ENCODE measurements at places on chromosomes 1 and 21. TPM values are rescaled to one million over a fixed set of nuclear protein-coding genes. Genes with fewer than 3 reads are reported as not detected.
A peak's percentile ranks its signal among the peaks of the same experiment; 100 is the strongest.

The PIK3R3 gene
- total RNA-seq = 1.8 TPM

GRCh38 chr1:8139383-8139782, 113.3 kb upstream of the ERRFI1 start:
- DNase-seq = no peak

GRCh38 chr21:26534517-26534916, 38.6 kb downstream of the CYYR1 start:
- no peak for DNase-seq

DNA sequence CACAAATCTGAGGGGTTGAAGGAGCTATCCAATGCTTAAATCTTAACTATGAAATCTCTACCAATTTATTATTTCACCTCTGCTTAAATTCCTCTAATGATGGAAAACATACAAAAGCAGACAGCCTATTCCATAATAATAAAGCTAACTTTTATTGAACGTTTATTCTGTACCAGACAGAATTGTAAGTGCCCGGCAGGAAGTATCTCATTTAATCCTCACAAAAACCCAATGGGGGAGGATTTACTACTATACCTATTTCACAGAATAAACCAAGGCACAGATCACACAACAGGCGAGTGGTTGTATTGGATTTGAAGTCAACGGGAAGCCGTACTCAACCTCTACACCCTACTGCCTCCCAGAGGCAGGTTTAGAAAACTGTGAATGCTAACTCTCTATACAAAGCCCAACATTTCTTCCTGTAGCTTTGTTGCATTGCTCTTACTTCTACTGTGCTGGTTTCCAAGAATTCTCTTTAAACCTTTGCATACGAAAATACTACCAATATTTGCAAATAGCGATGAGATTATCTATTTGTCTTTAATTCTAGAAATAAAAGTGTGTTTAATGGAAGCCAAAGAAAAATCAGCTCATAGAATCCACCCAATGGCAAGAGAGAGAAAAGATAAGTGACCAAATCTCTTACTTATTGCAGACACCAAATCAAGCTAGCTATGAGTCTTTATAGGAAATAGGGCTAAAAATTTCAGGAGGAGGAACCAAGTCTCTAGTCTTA, 33.5 kb upstream of the C1orf53 start:
- DNase-seq = peak; percentile 11

GRCh38 chr1:90730243-90731022, 13.3 kb upstream of the BARHL2 start:
- no peak for DNase-seq

- DNase-seq = no peak
These were observed 96.8 kb downstream of the CLIC6 start for GRCh38 chr21:34765619-34766018.

The HCRTR1 gene
- total RNA-seq = not detected

DNA sequence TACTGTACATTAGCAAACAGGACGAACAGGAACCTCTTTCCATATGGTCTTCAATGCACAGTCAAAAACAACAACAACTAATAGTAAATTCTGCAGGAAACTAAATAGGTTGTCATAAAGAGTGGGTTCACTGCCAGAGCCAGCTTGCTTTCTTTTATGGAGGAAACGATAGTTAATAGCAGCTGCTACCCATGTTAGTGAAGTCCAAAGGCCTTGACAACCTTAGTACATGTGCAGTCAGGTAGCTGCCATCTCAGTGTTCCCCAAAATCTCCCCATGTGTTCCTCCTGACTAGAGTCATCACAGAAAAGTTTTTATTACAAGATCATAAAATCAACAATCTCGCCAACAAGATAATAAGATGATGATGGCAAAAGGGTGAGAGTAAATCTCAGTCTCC, 16.6 kb upstream of the ADORA3 start:
- DNase-seq = no peak

GRCh38 chr21:29501451-29501850, 202.7 kb downstream of the BACH1 start:
- no peak for DNase-seq

The MIS18A gene
- 36.3 TPM for total RNA-seq

The MYOG gene
- total RNA-seq = not detected

- no peak for DNase-seq
These were observed 44.1 kb downstream of the RCSD1 start for GRCh38 chr1:167674156-167674555.

GRCh38 chr1:58727364-58727763, 27.5 kb upstream of the MYSM1 start:
- no peak for DNase-seq

The CFH gene
- 0.24 TPM for total RNA-seq

The ANXA9 gene
- total RNA-seq = not detected

DNA sequence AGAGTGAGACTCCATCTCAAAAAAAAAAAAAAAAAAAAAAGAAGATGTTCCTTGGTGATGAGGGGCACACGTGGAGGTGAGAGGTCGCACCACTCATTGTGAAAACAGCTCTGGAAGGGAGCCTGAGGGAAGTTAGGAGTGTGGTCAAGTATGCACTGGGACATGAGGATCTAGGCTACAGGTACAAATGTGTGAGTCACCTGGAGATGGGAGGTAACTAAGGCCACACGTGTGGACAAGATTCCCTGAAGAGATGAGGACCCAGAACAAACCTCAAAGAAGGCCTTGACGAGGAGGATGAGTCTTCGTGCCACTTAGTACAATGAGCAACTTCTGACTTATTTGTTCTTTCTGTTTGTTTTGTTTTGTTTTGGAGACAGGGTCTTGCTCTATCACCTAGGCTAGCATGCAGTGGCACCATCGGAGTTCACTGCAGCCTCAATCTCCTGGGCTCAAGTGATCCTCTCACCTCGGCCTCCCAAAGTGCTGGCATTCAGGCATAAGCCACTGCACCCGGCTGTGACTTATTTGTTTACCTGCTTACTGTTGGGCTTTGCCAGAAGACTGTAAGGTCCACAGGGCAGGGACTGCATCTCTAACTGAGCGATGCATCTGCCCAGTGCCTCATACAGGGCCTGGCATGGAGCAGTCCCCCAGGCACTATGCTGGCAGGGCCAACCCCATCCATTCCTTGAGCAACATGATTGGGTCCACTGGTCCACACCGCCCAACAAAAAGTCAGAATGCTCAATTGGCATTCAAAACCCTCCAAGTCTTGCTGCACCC, 6.4 kb downstream of the ASAP3 start:
- no peak for DNase-seq

The COX20 gene
- total RNA-seq = 50.7 TPM

The ZBTB40 gene
- 14.8 TPM for total RNA-seq

DNA sequence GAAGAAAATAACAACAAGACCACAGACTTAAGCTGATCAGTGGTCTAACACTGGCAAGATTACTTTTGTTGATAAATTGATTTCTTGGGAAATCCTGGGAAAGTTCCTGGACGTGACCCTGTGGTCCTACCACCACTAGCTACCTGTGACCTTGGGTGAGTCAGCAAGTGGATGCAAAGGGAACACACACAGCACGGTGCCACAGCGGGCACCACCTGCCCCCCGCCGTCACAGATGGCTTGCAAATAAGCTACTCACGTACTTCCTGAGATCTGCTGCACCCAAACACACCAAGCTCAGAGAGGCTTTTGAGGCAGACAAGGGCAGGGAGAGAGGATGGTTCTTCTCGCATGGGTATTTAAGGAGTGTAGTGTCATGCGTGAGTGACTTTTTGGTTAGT, 12.7 kb downstream of the CFAP298 start:
- no peak for DNase-seq

The CCSAP gene
- 8.2 TPM for total RNA-seq

DNA sequence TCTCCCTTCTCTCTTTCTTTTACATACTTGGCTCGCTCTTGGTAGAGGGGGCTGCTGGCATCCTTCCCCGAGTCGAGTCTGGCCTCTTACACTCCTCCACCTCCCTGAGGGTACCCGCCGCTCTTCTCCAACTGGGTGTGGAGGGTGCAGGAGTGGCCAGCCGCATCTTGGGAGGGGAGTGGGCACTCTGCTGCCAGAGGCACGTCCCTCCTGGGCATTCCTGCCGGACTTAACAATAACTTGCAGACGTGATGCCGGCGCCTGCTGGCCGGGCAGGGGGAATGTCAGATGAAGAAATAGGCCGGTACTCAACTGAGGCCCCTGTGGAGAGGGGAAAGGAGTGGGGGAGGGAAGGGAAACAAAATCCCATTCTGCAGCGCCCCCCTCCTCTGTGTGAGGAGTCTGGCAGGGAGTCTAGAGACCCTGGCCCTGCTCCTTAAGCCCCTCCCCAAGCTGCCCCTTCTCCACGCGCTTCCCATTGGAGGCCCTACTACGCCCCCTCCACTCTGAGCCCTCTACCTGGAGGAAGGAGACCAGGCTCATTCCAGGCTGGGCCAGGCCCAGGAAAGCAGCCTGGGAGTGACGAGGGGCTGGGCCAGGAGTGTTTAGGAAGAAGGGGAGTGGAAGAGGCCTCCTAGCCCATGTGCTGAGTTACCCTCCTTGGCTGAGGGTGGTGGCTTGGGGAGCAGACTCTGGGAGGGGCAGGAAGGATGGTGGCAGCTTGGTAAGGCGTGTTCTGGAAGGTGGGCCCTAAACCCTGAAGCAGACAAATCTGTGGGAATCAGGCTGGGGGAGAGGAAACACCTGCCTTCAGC, 1.8 kb downstream of the ATP2B4 start:
- no peak for DNase-seq

- DNase-seq = no peak
These were observed 36.9 kb downstream of the GDAP2 start for GRCh38 chr1:117892512-117892911.

The LCE1F gene
- total RNA-seq = not detected

DNA sequence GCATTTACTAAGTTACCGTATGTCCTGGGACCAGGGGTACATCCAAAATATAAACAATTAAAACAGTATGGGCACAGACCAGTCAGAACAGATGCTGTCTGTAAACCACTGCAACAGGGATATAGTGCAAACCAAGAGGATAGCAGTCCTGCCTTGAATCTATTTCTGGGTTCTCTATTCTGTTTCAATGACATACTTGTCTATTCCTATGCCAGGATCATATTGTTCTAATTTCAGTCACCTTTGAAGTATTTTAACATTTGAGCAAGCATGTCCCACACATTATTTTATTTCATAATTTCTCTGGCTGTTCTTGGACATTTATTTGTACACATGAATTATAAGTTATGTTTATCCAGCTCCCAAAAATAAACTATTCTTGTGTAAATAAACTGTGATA, 28.2 kb upstream of the SYDE2 start:
- no peak for DNase-seq

The KRTAP19-1 gene
- not detected for total RNA-seq

The PTPN22 gene
- 67.9 TPM for total RNA-seq

DNA sequence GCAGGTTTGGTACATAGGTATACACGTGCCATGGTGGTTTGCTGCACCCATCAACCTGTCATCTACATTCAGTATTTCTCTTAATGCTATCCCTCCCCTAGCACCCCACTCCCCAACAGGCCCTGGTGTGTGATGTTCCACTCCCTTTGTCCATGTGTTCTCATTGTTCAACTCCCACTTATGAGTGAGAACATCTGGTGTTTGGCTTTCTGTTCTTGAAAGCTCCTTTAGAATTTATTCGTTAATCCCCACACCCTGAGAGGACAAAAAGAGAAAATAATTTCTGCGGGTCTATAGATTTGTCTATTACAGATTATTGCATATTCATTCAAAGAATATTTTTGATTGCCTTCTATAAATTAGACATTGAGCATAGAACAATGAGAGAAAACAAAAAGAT, 455.5 kb downstream of the PLPP3 start:
- no peak for DNase-seq

The MMP23B gene
- total RNA-seq = 1.4 TPM

- no peak for DNase-seq
These were observed 230.4 kb downstream of the DNM3 start for GRCh38 chr1:172071746-172072145.

GRCh38 chr1:63731117-63732043, 42.4 kb upstream of the ROR1 start:
- DNase-seq = no peak

- DNase-seq = no peak
These were observed 123.1 kb upstream of the ADAR start for GRCh38 chr1:154730986-154731489.

DNA sequence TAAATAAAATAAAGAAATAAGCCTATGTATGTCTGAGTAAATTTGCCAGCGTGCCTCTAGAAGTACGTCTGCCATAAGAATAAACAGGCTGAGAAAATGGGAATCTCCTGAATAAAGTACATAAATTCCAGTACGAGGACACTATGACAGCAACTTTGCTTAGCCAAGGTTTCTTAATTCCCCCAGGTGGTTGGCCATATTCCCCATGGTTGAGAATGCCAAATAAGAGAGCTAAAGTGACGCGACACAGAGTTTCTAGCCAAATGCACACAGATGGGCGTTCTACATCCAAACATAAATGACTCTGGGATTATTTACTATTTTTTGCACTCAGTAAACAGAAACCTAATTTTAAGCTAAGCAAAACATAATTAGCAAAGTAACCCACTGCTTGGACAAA, 19.5 kb downstream of the KCNH1 start:
- no peak for DNase-seq

- no peak for DNase-seq
These were observed 5.1 kb upstream of the VWA1 start for GRCh38 chr1:1430114-1430982.

The ZSWIM5 gene
- 0.37 TPM for total RNA-seq

DNA sequence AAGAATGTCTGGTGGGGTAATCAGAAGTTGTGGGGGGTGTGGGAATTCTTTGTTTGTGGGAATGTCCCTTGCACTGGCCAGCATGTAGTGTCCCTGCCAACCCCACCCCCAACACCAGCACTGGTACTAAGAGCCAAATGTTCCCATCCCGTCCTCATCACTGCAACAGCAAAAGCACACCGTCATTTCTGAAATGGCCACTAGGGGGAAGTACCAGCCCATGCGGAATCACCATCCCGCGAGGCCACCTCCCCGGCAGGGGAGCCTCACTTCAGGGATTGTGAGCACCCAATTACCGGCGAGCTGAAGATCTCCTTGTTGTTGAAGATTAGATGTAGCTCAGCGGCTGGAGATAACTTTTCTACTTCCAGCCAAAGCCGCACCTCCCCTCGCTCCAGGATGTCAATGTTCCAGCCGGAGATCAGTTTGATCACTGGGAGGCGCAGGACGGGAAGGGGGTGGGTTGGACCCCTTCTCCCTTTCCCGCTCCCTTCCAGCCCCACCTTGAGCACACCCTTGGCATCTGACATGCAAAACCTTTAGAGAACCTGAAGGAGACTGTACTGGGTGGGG, 41.0 kb downstream of the MYOM3 start:
- DNase-seq = peak; percentile 75

The OR2L13 gene
- total RNA-seq = not detected

- DNase-seq = peak; percentile 42
These were observed 582 bp downstream of the ORC1 start for GRCh38 chr1:52403566-52404115.

The G0S2 gene
- total RNA-seq = 11.4 TPM

DNA sequence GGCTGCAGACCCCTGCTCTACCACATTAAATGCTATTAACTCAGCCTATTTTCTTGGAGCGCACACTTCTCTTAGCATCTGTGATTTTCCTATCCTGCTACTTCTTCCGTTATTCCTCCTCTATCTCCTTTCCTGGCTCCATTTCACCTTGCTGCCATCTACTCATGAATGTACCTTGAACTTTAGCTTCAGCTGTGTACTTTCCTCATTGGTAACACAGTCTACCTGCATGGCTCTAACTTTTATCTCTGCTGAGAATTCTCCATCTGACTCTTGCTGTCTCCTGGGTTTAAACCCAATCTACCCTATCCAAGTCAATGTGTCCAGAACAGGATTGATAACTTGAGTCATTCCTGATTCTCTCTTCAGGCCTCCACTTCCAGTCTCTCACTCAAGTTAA, 67.6 kb upstream of the MCOLN3 start:
- DNase-seq = no peak

The CCDC30 gene
- 0.72 TPM for total RNA-seq

GRCh38 chr21:17793246-17794123, 25.7 kb downstream of the C21orf91 start:
- DNase-seq = no peak

The CDK18 gene
- 6.5 TPM for total RNA-seq
